ENCODE measurements at places on chromosomes 11 and 22. TPM values are rescaled to one million over a fixed set of nuclear protein-coding genes. Genes with fewer than 3 reads are reported as not detected.

The SCUBE1 gene
- polyA plus RNA-seq, result 0.06 TPM

DNA sequence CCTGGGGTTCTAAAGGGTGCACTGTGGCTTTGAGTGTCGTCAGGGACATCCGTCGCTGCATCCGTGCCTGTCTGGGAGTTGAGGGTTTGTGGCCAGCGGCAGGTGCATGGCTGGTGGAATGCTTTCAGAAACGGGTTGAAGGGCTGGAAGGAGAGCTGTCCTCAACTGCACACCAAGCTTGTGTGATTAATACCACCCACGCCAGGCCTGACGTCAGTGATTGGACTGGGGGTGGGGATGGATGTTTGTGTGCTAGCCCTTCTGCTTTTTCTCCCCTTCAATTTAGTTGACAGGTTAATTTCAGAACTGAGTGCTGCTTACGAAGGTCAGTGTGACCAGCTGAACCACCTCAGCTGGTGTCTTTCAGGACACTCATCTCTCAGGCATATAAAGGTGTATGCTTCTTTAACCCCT is 3.2 kb upstream of the GAB2 start:
- no peaks in the 10 kb centered on the region for H3K36me3 ChIP-seq
- 0 out of 2 replicates have a peak overlapping the region, but pooled peaks have one; percentile 21 for H3K4me3 ChIP-seq
- no peaks in the 10 kb centered on the region for H3K27me3 ChIP-seq
- DNase-seq, result peak; percentile 65

GRCh38 chr11:134374891-134375550 is 37.0 kb downstream of the B3GAT1 start:
- H3K4me1 ChIP-seq, result no peaks in the 10 kb centered on the region
- no peaks in the 10 kb centered on the region for H3K36me3 ChIP-seq
- no peak overlapping the region for H3K4me3 ChIP-seq
- H3K27ac ChIP-seq, result no peak overlapping the region
- no peak for DNase-seq

DNA sequence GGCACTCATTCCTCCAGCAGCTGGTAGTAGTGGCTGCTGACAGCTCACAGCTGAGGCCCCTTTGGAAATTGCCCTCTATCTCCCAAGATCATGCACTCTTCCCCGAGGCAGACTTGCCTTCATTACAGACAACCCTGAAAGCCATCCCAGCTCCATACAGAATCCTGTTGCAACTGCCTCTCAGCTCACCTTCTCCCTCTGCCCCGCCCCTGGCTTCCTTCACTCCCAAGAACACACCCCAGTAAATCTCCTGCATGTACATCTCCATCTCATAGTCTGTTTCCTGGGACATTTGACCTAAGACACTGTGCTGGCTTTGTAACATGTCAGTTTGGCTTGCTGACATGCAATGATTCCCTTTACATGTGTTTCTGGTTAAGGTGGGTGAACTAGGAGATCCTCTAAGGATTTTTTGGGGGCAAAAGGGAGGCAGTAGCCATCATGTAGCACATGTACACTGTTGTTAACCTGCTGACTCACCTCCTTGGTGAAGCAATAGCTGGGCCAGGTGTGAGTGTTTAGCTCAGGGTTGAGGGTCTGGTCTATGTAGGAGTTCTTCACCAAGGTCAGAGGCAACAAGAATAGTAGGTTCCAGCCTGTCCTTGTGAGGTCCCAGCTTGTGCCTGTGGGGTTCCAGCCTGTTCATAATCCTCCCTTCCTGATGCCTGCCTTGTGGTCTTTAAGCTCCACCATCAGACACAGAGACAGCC is 179.6 kb downstream of the CSNK2A3 start:
- H3K27ac ChIP-seq, result no peak overlapping the region
- H3K4me3 ChIP-seq, result no peak overlapping the region
- no peaks in the 10 kb centered on the region for H3K27me3 ChIP-seq
- H3K36me3 ChIP-seq, result no peaks in the 10 kb centered on the region

GRCh38 chr11:43419460-43419859 is 60.7 kb downstream of the TTC17 start:
- no peaks in the 10 kb centered on the region for H3K4me1 ChIP-seq
- no peak overlapping the region for H3K27ac ChIP-seq
- H3K4me3 ChIP-seq, result no peak overlapping the region

DNA sequence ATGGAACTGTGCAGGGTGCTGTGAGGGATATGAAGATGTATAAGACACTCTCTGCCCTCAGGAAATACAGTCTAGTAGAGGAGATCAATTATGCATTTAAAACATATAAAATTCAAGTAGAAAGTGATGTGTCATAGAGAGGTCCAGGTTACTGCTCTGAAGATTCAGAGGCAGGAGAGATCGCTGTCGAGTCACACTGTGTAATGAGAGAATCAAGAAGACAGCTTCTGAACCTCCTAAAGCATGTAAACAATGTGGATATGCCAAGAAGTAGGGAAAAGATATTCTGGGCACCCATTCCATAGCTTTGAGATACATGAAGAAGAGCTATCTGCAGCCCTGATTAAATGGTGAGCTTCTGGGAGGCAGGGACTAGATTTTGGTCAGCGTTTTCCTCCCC is 16.7 kb downstream of the SSH3 start:
- no peaks in the 10 kb centered on the region for H3K36me3 ChIP-seq
- H3K27me3 ChIP-seq, result no peaks in the 10 kb centered on the region
- H3K4me1 ChIP-seq, result 0 out of 2 replicates have a peak, but pooled peaks cover 4% of the 10 kb centered on the region
- H3K27ac ChIP-seq, result no peak overlapping the region
- no peak for DNase-seq

GRCh38 chr22:28328756-28329155 is 350.9 kb downstream of the TTC28 start:
- H3K27me3 ChIP-seq, result no peaks in the 10 kb centered on the region
- peak overlapping the region; percentile 75 for H3K27ac ChIP-seq
- no peak for DNase-seq
- H3K4me1 ChIP-seq, result peaks cover 46% of the 10 kb centered on the region

Data from SK-N-SH (cell line).